Activated CD4-positive, alpha-beta T cell treated with anti-CD3 and anti-CD28 coated beads, Interleukin-2, amount 10 ng/mL, durations not matched to agents 7 days and 5 days (primary cell): ENCODE measurements at places on chromosomes 4 and X. TPM values are rescaled to one million over a fixed set of nuclear protein-coding genes. Genes with fewer than 3 reads are reported as not detected.

- DNase-seq: no peak
These were observed 17.1 kb upstream of the GPRIN3 start for GRCh38 chr4:89324671-89325070.

DNA sequence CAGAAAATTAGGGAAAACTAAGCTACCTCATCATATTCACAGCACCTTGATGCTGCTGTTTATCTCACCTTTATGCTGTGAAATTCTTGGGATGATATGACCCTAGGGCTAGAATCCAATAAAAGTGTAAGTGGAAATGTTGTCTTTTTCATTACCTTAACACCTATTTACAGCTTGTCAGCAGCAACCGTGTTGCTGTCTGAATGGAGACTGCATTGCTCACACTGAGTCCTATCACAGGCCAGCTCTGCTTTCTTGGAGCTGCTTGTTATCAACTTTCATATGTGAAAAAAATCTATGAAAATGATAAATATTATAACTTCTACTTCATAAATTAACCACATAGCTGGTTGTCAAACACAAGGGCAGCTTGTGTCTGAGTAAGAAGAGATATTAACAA lies 789.5 kb downstream of the TECRL start:
- DNase-seq: no peak

GRCh38 chr4:75881476-75881875 lies 20.8 kb downstream of the PPEF2 start:
- no peak for DNase-seq

NR0B1 gene
- total RNA-seq: not detected

DMP1 gene
- not detected for total RNA-seq

DNA sequence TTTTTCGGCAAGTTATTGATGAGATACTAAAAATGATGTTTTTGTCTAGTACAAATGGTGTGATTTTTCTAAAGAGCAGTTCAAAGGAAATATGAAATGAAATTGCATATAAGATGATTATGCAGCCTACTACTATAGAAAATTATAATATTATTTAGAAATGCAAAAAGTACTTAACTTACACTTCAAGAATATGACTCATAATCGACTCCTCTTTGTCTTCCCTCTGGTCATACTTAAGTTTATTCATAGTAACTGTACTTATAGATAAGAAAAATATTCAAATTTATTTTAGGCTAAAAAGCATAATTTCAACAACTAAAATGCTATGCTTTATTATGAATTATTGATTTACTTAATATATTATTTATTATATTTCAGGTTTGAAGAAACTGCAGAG lies 33.2 kb downstream of the CEP44 start:
- DNase-seq: no peak

DNA sequence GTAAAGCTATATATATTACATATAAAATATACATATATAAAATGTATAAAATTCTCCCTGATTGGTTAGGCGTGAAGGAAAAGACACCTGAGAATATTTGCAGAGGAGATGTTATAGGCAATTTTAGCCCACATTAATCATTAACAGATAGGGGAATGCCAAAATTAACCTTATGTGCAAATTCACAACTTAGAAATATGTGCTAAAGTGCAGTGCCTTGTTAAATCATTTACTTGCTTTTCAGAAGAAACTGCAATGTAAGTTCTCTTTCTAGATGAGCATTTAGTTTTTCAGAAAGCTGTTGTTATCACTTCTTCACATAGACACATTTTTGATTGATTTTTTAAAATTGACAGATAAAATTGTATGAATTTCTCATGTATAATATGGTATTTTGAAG lies 5.6 kb downstream of the TASL start:
- no peak for DNase-seq

MXRA5 gene
- total RNA-seq: not detected

DNA sequence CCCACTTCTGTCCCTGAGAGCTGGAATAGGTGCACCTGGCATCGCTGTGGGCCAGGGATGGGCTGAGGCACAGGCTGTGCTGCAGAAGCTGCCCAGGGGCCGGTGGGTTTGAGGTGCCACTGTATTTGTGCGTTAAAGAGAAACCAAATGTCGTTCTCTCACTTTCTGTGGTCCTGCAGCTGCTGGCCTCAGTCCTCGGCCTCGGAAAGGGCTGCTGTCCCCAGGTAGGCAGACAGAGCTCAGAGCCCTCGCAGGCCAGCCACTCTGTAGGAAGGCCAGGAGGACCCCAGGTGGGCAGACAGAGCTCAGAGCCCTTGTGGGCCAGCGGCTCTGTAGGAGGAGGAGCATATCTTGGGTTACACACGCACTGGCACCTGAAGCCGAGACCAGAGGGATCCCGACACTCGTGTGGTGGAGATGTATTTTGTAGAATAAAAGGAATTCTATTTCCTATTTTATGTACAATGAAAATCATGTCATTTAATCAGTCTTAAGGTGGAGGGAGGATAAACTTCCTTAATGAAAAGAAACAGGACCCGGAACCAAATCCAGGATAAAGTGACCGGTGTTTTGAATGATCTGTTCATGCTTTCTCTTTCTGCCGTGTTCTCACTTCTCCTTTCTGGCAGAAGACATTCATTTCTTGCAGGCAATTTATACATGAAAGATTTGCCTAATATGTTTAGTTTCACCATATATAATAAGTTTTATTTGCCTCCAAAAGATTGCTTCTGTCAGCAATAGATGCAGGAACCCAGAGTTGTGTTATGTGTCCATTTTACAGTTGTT lies 54.4 kb upstream of the HGFAC start:
- DNase-seq: no peak

- no peak for DNase-seq
These were observed 222.6 kb downstream of the NDST4 start for GRCh38 chr4:114890773-114891172.

GRCh38 chr4:170025523-170026252 lies 507 bp downstream of the MFAP3L start:
- DNase-seq: no peak

- DNase-seq: no peak
These were observed 161.6 kb downstream of the SMIM20 start for GRCh38 chr4:26075583-26075982.

RADX gene
- 7.8 TPM for total RNA-seq

DNA sequence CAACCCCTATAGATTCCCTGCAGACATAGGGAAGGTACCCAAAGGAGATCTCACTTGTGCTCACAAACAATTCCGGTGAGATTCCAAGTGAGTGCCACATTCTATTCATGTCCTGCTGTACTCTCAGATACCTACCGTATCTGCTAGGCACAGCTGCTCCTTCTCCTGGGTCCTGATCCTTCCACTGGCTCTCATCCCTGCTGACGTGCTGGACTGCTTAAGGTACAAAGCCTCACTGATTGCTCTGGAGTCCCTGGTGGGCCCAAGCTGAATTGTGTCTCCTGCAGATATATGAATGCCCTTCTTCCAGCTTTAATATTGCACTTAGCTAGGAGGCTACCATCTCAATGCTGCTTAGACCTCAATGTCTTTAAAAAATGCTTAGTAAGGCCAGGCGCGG lies 2.4 kb downstream of the TCEAL1 start:
- no peak for DNase-seq

GRCh38 chr4:125517831-125518230 lies 203.1 kb downstream of the FAT4 start:
- DNase-seq: no peak

DNA sequence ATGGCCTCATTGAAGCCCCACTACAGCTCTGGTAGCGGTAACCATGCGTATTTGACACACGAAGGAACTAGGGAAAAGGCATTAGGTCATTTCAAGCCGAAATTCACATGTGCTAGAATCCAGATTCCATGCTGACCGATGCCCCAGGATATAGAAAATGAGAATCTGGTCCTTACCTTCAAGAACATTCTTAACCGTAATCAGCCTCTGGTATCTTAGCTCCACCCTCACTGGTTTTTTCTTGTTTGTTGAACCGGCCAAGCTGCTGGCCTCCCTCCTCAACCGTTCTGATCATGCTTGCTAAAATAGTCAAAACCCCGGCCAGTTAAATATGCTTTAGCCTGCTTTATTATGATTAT lies 876 bp downstream of the HPRT1 start:
- DNase-seq: no peak

FAM200B gene
- total RNA-seq: 24.3 TPM

GRCh38 chr4:37279894-37280592 lies 35.5 kb downstream of the NWD2 start:
- no peak for DNase-seq

- DNase-seq: no peak
These were observed 977.3 kb downstream of the C4orf33 start for GRCh38 chr4:130073145-130073790.

GRCh38 chrX:13195340-13195739 lies 124.5 kb downstream of the ATXN3L start:
- DNase-seq: no peak

TCEAL1 gene
- 5.7 TPM for total RNA-seq

SPON2 gene
- 21.5 TPM for total RNA-seq

GRCh38 chr4:12645732-12646131 lies 838.4 kb downstream of the RAB28 start:
- no peak for DNase-seq

GRCh38 chr4:2807571-2807970 lies 14.7 kb downstream of the SH3BP2 start:
- DNase-seq: no peak

DNA sequence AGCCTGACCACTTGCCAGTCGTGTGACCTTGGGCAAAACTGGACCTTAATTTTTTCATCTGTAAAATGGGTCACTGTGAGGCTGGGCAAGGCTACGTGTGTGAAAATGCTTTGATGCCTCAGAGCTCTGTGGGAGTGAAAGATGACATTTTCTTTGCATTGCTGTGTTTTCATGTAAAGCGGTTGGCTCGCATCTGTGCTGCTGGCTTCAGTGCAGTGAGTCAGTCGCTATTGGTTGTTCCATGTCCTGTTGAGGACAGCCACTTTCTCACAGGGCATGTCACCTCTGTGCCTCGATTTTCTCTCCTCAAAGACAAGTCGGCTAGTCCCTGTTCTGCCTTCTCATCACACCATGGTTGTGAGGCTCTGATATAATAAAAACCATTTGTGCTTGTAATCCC lies 4.4 kb downstream of the MTMR1 start:
- DNase-seq: no peak

DNA sequence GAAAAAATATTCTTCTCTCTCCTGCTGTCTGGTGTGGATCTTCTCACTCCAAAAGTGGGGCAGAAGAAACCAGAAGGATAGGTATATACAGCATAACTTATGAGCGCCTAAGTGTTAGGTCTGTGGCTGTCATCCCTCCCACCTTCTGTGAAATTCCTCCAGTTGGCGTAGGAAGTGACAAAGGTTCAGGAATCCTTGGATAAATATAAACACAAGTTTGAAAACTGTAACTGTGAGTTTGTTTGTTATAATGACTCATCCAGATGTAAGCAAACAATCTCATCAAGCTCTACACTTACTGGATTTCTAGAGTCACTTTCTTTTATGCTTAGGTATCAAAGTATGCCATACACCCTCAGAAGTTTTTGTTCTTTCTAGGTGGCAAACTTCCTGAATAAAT lies 405.2 kb downstream of the FAT4 start:
- DNase-seq: no peak

- no peak for DNase-seq
These were observed 18.8 kb upstream of the ATOH1 start for GRCh38 chr4:93809773-93810172.

- DNase-seq: no peak
These were observed 109.6 kb downstream of the SH2D1A start for GRCh38 chrX:124455966-124456365.

DNA sequence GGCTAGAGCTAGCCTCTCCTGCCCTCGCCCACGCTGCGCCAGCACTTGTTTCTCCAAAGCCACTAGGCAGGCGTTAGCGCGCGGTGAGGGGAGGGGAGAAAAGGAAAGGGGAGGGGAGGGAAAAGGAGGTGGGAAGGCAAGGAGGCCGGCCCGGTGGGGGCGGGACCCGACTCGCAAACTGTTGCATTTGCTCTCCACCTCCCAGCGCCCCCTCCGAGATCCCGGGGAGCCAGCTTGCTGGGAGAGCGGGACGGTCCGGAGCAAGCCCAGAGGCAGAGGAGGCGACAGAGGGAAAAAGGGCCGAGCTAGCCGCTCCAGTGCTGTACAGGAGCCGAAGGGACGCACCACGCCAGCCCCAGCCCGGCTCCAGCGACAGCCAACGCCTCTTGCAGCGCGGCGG lies at the start of gene AR:
AR (plus strand) TSS at position 204 of the 400 bp plus-strand sequence. CDS start 1,126 bp downstream, outside the sequence.
- DNase-seq: no peak

FHL1 gene
- 16.7 TPM for total RNA-seq

DNA sequence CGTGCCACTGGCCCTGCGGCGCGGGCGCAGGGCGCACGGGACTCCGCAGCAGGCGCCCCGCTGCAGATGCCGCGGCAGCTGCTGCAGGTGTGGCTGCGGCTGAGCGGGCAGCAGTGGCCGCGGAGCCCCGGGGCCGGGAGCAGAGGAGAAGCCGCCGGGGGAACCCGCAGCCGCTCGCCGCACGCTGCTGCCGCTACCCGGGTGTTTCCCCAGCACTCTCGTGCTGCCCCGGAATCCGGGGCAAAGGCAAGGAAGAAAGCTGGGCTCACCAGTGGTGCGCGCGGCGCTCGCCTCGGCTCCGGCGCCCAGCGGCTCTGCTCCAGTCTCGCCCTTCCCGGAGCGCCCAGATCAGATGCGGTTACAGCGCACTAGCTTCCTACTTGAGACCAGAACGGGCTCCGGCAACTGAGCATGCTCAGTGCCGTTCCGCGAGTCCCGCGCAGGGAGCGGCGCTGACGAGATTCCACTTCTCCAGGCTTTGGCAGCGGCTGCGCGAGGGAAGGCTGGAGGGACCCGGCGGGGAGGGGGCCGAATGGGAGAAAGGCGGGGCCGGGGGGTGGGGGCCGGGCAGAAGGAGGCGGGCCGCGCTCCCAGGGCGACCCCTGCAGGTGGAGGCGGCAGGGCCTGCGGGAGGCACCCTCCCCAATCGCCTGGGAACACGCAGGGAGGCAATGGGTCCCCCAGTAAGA lies at the start of gene APBB2:
APBB2 (minus strand) TSS at position 407 of the 689 bp plus-strand sequence. CDS start 181,288 bp downstream, outside the sequence.
- DNase-seq: peak; percentile 41

NPFFR2 gene
- total RNA-seq: not detected

DNA sequence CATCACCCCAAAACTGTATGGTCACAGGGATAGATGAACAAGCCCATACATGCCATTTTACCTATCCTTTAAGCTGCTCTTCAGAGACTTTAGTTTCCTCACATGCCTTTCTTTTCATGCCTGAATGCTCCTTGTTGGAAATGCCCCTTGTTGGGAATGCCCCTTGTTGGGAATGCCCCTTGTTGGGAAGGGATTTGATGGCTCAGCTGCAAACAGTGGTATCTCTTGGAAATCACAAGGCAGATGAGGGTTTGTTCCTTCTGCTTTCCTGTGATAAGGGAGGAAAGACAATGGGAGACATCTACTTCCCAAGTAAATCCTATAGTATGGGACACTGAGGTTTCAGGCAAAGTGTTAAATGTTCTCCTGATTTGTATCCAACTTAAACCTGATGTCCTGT lies 11.5 kb downstream of the CXCL2 start:
- DNase-seq: no peak

DNA sequence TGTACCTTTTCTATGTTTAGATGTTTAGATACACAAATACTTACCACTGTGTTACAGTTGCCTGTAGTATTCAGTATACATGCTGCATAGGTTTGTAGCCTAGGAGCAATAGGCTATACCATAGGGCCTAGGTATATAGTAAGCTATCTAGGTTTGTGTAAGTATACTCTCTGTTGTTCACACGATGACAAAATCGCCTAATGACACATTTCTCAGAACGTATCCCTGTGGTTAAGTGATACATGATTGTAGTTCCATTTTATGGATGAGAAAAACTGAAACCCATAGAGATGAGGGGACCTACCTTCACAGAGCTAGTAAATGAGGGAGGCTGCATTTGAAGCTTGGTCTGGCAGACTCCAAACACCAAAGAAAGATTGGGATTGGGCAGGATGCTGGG lies 79.4 kb upstream of the EFNB1 start:
- no peak for DNase-seq

CNGA1 gene
- not detected for total RNA-seq

FAM47A gene
- total RNA-seq: not detected
